ENCODE measurements at places on chromosomes 7 and 10. TPM values are rescaled to one million over a fixed set of nuclear protein-coding genes. Genes with fewer than 3 reads are reported as not detected.

GRCh38 chr10:118003126-118003525 is 43.6 kb downstream of the RAB11FIP2 start:
- H3K4me3 ChIP-seq: no peak overlapping the region
- H3K36me3 ChIP-seq: no peaks in the 10 kb centered on the region
- no peak overlapping the region for H3K27ac ChIP-seq
- no peaks in the 10 kb centered on the region for H3K27me3 ChIP-seq
- no peak for DNase-seq

GRCh38 chr10:32963096-32963495 is 5.1 kb upstream of the ITGB1 start:
- peaks cover 10% of the 10 kb centered on the region for H3K4me1 ChIP-seq
- H3K27me3 ChIP-seq: no peaks in the 10 kb centered on the region
- H3K27ac ChIP-seq: no peak overlapping the region
- no peaks in the 10 kb centered on the region for H3K36me3 ChIP-seq
- DNase-seq: no peak

- no peak for DNase-seq
- no peaks in the 10 kb centered on the region for H3K36me3 ChIP-seq
- H3K4me1 ChIP-seq: no peaks in the 10 kb centered on the region
- no peaks in the 10 kb centered on the region for H3K27me3 ChIP-seq
- no peak overlapping the region for H3K4me3 ChIP-seq
Measured at GRCh38 chr10:107790271-107790670, 625.8 kb upstream of the SORCS1 start.

- no peak for DNase-seq
- no peaks in the 10 kb centered on the region for H3K27me3 ChIP-seq
- H3K36me3 ChIP-seq: no peaks in the 10 kb centered on the region
- no peaks in the 10 kb centered on the region for H3K4me1 ChIP-seq
Measured at GRCh38 chr10:19500959-19501358, 315.3 kb upstream of the PLXDC2 start.

DNA sequence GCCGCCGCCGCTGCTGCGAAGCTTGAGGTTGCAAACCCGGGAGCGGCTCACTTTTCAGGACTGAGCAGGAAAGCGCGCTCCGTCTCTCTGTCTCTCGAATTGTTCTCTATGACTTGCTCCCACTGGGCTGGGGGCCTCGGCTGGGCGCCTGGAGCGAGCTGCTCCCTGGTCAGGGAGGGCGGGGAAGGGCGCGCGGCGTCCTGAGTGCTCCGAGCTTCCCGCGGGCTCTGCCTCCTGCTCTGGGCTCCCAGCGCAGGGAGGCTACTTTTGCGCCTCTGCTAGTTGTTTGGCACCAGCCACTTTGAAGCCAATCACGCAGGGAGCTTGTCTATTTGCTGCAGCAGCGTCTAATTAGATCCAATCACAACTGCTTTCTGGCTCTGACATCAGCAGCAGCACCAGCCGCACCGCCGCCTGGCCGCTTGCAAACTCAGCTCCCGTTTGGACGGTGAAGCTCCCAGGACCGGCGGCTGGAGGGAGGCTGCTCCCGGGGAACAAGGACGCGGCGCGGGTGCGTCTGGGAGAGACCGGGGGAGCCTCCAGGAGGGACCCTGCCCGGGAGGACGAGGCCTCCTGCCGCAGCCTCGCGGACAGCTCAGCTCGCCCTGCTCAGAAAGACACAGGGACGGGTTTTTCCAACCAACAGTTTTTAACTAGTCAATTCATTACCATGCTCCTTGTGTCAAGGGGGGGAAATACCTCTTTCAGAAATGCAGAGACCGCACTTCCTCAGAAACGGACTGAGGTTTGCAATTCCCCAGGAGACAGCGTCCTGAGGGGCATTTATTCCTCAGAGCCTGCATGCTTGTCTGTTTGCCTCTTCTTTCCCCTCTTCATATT is at the start of gene ADARB2:
ADARB2 (minus strand) TSS at position 304 of the 840 bp plus-strand sequence.
- DNase-seq: no peak
- peak within 1 kb of the TSS; percentile 52 for H3K4me3 ChIP-seq
- H3K27ac ChIP-seq: peak within 1 kb of the TSS; percentile 62
- H3K27me3 ChIP-seq: peaks cover 3% of the 10 kb centered on the region
- H3K4me1 ChIP-seq: peaks cover 8% of the 10 kb centered on the region

GRCh38 chr7:152508701-152509100 is 72.9 kb upstream of the KMT2C start:
- no peaks in the 10 kb centered on the region for H3K4me1 ChIP-seq
- H3K27me3 ChIP-seq: no peaks in the 10 kb centered on the region
- no peaks in the 10 kb centered on the region for H3K36me3 ChIP-seq
- H3K27ac ChIP-seq: no peak overlapping the region
- DNase-seq: no peak
- no peak overlapping the region for H3K4me3 ChIP-seq

DNA sequence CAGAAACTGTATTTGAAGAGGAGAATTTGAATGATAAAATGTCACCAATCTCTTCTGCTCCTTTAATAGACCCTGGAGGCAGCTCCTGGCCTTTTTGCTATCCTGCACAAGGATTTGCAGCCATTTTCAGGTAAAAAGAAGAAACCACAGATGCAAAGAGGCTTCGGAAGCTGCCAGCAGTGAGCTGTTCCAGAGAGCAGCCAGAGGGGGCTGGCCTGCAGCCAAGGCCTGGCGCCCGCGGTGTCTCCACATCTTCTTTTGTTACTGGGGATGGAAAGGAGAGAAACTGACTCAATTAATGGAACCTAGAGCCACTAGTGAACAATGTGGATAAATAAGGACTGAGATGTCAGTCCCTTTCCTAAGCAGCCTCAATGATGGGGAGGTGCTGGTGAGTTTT is 23.9 kb upstream of the GPR26 start:
- DNase-seq: no peak
- H3K36me3 ChIP-seq: no peaks in the 10 kb centered on the region

DNA sequence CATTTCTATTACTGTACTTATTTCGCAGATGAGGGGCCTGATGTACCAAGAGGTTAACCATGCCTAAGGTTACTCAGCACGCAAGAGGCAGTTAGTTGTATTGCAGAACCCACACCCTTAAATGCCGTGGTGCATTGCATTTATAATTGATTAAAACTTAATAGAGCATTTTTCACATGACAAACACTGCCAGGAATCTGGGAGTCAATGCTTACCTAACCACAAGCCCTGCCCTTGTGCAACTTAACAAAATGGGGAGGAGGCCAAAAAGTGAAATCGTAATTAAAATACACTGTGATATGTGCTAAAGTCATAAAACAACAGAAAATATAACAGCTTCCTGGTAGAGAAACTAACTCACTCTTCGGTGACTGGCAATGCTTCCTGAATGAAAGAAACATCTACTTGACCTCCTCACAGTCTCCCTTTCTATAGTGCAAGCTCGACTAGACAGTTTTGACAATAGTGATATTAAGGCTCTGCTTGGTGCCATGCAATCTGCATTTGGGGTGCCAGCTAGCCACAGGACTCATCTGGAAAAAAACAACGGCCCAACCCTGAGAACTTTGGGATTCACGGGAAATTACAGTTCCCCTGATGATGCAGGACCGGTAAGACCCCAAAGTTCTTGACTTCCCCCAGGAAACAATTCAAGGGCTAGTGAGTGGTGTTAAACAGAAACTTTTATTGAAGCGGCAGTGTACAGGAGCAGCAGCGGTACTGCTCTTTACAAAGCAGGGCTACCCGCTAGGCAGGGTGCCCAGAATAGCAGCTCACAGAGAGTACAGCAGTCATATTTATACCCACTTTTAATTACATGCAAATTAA is 612.4 kb downstream of the TNS3 start:
- DNase-seq: no peak
- no peaks in the 10 kb centered on the region for H3K36me3 ChIP-seq
- no peaks in the 10 kb centered on the region for H3K27me3 ChIP-seq
- H3K27ac ChIP-seq: no peak overlapping the region
- H3K4me1 ChIP-seq: no peaks in the 10 kb centered on the region
- H3K4me3 ChIP-seq: no peak overlapping the region

DNA sequence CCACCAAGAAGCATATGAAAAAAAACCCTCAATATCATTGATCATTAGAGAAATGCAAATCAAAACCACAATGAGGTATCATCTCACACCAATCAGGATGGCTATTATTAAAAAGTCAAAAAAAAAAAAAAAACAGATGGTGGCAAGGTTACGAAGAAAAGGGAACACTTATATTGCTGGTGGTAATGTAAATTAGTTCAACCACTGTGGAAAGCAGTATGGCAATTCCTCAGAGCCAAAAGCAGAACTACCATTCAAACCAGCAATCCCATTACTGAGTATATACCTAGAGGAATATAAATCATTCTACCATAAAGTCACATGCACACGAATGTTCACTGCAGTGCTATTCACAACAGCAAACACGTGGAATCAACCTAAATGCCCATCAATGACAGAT is 46.0 kb downstream of the CNOT4 start:
- no peak overlapping the region for H3K4me3 ChIP-seq
- H3K4me1 ChIP-seq: peaks cover 3% of the 10 kb centered on the region
- DNase-seq: no peak
- H3K27ac ChIP-seq: no peak overlapping the region
- no peaks in the 10 kb centered on the region for H3K27me3 ChIP-seq
- H3K36me3 ChIP-seq: no peaks in the 10 kb centered on the region

- no peak overlapping the region for H3K27ac ChIP-seq
- no peak overlapping the region for H3K4me3 ChIP-seq
- DNase-seq: no peak
Measured at GRCh38 chr7:85125651-85126131, 61.2 kb downstream of the SEMA3D start.

GRCh38 chr10:74008212-74008731 is 10.4 kb downstream of the VCL start:
- H3K36me3 ChIP-seq: no peaks in the 10 kb centered on the region
- H3K27me3 ChIP-seq: no peaks in the 10 kb centered on the region
- DNase-seq: no peak
- peak overlapping the region; percentile 15 for H3K27ac ChIP-seq

Gene TDRD1
- not detected for total RNA-seq

Measured in esophagus squamous epithelium (tissue), 5 donors.